ENCODE measurements at places on chromosomes 3 and 15.

DNA sequence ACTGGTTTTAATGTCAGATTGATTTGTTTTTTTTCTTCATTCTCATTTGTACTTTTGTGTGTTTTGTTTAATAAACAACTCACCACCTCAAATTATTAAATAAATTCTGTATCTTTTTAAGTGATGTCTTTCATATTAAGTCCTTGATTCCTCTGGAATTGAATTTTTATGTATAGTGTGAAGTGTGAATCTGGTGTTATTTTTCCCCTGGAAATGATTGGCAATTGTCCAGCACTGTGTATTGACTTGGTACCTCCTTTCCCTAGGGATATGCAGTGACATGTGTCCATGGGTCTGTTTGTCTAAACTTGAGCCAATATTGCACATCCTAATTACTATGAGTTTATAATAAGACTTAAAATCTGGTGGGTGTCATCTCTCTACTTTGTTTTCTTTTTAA is 2.1 kb downstream of the RNU5B-1 start:
- DNase-seq, result no peak

- DNase-seq, result no peak
These were observed 700 bp downstream of the MKRN2 start for GRCh38 chr3:12557473-12558100.

GRCh38 chr3:38553071-38553470 is 56.9 kb downstream of the EXOG start:
- DNase-seq, result no peak

GRCh38 chr3:132978464-132978863 is 59.7 kb upstream of the TMEM108 start:
- no peak for DNase-seq

DNA sequence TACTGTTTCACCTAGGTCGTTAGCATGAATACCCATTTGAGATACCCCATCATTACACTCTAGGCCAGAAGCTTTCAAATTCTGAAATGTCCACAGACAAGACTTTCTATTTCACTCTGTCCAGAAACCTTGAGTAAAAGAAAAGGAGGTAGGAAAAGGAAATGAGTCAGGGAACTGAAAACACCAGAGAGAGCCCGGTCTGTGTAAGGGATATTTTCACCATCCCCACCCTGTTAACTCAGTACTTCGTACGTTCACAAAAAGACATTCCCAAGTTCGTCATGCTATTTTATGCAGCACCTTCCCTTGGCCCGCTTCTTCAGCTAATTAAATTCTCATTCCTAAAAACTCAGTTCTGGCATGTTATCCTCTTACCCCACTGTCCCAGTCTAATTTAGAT is 89.4 kb upstream of the SOX2 start:
- DNase-seq, result no peak

DNA sequence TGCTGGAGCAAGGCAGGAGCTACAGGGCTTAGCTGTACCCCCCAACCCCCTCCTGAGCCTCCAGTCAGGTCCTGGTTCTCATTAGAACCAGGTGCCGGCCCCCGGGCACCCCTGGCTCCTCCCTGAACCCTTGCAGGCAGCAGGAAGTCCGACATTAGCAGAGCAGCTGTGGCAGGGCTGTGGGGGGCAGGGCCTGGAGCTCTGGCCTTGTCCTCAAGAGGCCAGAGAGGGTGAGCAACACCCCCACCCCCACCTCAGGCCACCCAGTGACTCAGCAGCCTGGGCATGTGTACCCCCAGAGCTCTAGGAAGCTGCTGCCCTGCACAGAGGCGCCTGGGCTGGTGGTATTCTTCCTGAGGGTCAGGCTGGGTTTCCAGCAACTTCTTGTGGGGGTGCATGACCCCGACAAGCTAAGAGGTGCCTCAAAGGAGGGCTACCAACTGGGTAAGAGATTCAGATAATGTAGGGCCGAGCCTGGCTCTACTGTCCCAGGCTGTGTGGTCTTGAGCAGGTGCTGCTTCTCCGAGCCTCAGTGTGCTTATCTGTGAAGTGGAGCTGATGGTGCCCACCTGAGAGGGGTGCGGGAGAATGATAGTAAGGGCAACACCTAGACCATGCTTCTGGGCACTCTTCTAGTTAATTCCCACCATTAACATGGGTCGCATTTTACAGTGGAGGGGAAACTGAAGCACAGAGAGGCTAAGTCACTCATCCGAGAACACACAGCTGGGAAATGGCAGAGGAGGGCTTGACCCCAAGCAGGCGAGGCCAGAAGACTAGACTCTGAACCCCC is 16.0 kb downstream of the H1-8 start:
- DNase-seq, result peak; percentile 32

DNA sequence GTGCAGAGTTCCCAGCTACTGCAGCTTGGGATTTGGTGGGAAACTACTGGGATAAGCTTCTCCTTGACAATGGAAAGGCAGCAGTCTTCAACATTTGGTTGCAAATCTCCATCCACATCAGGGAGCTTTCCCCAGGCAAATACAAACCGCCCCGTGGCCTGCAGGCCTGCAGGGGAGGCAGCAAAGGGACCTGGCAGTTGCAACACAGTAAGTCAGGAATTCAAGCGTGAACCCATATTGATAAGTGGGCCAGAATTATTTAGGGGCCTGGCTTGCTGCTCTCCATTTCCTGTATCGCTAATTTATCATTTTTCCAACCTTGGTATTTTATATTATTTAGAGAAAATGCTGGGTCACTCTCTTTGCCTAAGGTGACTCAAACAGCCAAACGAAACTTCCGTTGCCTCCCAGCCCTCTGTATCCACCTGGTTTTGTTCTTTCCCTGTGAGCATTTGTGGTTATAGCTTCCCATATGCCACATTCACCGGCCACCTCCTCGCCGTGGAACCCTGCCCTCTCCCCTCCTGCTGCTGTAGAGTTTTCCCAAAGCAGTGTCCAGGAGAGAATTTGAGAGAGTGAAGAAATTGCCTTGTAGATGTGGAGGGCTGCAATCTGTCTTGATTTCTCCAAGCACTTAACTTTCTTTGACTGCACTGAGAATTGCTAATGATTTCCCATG is 34.8 kb downstream of the B3GALNT1 start:
- no peak for DNase-seq

GRCh38 chr3:72682936-72683452 is 165.3 kb downstream of the SHQ1 start:
- DNase-seq, result no peak

- no peak for DNase-seq
These were observed 9.6 kb downstream of the CPOX start for GRCh38 chr3:98583766-98584165.

DNA sequence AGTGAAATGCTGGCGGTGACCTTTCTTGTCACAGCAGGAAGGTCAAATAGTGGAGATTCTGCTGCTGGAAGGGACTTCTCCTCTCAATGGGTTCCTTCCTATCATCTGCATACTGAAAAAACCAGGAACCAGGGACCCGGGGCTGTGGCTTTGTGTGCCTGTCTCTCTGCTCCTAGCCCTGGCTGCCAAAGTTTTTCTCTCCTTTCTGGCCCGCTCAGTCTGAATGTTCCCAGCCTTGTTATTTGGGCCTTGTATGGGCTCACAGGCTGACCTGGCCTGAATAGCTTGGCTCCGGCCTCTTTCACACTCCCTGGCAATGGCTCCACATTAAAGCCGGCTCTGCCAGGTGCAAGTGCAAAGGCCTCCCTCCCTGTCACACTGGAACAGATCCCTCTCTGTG is 94.7 kb downstream of the LRIG1 start:
- no peak for DNase-seq

DNA sequence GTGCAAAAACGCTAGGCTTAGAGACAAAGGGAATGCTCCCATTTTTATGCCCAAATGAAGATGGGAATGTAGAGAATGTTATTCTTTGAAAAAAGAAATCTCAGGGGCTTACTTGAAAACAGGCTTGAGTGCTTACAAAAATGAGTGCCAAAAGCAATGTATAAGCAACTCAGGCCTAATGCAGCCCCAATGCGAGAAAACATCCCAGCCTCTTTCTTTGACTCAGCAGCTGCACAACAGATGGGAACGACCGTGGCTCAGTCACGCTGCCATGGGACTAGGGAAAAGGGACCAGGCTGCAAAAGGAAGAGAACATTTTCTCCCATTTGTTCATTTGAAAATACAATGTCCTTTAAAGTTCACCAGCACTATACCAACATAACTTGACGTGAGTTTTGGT is 246.4 kb upstream of the LRIG1 start:
- DNase-seq, result no peak

- no peak for DNase-seq
These were observed 54.3 kb upstream of the FGD5 start for GRCh38 chr3:14764331-14765059.

- no peak for DNase-seq
These were observed 718.4 kb downstream of the GBE1 start for GRCh38 chr3:81043009-81043408.

DNA sequence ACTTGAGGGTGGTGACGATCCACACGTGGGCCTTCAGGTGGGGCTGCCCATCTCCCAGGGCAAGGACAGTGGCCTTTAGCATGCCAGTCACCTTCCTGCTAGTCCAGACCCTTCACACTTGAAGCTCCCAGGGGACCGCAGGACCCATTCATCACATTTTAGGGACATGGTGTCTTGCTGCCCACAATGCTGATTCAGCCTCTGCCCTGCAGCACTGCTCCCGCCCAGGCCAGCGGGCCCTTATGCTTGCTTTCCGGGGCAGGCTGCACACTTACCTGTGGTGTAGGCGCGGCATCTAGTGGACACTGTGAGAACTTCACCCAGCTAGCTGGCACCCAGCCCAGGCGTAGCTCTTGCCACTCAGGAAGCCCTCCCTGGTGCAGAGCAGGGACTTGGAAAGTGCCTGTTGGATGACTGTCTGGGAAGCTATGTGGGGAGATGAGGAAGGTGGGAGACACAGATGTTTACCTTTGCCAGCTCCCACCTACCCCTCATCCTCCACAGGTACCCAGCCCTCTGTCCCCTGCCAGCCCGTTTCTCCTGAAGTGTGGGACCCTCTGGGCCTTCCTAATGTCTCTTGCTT is 26.3 kb upstream of the NR2C2 start:
- DNase-seq, result peak; percentile 72

DNA sequence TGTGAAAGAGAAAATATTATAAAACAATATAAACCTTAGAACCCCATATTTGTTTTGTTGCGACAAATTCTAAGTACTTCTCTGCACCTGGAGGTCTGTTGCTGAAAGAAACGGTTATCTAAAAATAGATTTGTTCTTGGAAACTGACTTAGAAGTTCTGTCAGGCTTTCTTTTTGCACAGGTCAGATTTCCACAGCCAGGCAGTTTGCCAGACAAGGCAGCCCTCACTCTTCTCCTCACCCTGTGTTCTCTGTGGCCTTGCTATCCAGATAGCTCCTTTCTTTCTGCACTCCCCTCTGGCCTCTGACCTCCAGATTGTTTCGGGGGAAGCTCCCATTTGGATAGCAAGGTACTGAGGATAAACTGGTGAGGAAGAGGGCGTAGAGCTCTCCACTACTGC is 413.3 kb upstream of the ONECUT1 start:
- DNase-seq, result no peak

GRCh38 chr15:28094732-28095521 is 4.2 kb downstream of the OCA2 start:
- DNase-seq, result no peak

GRCh38 chr3:151133175-151133574 is 47.7 kb downstream of the MED12L start:
- no peak for DNase-seq

- DNase-seq, result no peak
These were observed 22.3 kb upstream of the FBLN2 start for GRCh38 chr3:13526626-13526949.

- no peak for DNase-seq
These were observed 1.6 kb upstream of the PLCL2 start for GRCh38 chr3:16883057-16883722.

DNA sequence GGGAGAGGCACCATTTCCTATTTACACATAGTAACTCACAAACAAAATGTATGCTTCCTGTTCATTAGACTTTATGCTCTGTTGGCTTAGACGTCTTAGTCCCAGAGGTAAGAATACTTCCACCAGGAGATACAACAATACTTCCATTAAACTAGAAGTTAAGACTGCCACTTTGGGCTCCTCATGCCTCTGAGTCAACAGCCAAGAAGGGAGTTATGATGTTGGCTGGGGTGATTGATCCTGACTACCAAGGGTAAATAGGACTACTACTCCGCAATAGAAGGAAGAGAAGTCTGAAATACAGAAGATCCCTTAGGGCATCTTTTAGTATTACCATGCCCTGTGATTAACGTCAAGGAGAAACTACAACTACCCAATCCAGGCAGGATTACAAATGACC is 43.5 kb upstream of the ABI3BP start:
- no peak for DNase-seq

DNA sequence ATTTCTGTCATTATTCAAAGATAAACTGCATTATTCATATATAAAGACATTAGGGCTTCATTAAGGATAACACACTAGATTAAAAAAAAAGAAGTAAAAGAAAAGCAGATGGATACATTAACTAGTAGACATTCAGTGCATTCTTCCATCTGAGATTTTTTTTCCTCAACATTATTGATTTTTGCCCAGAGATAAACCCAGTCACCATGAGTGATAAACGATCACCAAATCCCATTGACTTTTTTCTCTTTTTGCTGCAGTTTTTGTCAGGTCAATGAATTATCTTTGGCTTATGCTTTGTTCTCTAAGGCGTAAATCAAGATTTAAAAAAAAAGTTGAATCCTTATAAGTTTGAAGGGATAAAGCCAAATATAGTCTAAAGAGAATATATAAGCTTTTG is 925.0 kb downstream of the GBE1 start:
- no peak for DNase-seq

DNA sequence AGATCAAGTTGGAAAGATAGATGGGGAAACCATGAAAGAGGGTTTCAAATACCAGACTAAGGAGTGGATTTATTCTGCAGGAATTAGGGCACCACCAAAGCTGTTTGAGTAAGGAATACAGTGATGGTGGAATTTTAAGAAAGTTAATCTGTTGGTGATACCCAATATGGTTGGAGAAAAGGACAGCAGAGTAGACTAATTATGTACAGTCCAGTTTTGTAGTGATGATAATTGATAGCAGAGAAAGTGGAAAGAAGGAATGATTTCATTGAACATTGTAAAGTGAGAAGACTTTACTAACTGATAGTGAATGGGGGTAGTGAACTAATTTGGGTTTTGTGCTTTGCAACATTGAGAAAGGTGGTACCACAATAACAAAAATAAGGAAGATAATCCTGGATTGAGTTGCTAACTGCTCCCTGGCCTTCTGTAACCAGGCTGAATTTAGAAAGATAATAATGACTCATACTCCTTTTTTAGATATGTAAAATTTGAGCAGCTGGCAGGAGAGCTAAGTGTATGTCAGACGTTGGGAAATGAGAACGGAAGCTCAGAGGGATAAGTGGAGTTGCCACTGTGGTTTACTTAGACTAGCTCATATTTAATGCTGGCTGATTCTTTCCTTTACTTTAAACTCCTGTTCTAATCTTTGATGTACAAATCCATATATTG is 16.9 kb downstream of the TCAIM start:
- DNase-seq, result peak; percentile 66

DNA sequence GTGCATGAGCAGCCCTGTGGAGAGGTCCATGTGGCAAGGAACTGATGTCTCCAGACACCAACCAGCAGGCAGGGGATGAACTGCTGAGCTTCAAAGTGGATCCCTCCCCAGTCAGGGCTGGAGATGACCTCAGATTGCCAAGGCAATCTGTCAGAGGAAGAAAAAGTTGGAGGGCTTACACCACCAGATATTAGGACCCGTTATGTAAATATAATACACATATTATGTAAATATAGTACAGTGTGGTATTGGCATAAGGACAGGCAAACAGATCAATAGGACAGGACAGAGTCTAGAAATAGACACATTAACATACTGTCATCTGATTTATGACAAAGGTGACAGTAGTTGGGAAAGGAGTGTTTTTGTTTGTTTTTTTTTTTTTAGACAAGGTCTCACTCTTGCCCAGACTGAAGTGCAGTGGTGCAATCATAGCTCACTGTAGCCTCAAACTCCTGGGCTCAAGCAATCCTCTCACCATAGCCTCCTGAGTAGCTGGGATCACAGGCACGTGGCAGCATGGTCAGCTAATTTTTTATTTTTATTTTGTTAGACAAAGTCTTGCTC is 18.0 kb upstream of the RAB7A start:
- DNase-seq, result no peak
